ENCODE measurements at places on chromosomes 3 and 15. TPM values are rescaled to one million over a fixed set of nuclear protein-coding genes. Genes with fewer than 3 reads are reported as not detected.

The TGM4 gene
- not detected for total RNA-seq

The ATP10A gene
- total RNA-seq: 1.0 TPM

The PIF1 gene
- 20.7 TPM for total RNA-seq

The SLC2A2 gene
- total RNA-seq: 0.27 TPM

The CELSR3 gene
- 1.3 TPM for total RNA-seq

Measured in colonic mucosa (tissue), 4 donors.